Fibroblast of skin of abdomen (primary cell): ENCODE measurements at places on chromosomes 11 and 22.

GRCh38 chr11:133745791-133746190, 99.5 kb downstream of the SPATA19 start:
- DNase-seq = no peak

DNA sequence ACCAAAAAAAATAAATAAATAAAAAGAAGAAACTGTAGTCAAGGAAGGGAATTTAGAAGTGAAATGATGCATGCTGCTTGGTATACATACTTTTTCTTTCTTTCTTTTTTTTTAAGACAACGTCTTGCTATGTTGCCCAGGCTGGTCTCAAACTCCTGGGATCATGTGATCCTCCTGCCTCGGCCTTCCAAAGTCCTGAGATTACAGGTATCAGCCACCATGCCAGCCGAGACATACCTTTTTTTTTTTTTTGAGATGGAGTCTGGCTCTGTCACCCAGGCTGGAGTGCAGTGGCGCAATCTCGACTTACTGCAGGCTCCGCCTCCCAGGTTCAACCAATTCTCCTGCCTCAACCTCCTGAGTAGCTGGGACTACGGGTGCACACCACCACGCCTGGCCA, 21.7 kb upstream of the ARRB1 start:
- no peak for DNase-seq

DNA sequence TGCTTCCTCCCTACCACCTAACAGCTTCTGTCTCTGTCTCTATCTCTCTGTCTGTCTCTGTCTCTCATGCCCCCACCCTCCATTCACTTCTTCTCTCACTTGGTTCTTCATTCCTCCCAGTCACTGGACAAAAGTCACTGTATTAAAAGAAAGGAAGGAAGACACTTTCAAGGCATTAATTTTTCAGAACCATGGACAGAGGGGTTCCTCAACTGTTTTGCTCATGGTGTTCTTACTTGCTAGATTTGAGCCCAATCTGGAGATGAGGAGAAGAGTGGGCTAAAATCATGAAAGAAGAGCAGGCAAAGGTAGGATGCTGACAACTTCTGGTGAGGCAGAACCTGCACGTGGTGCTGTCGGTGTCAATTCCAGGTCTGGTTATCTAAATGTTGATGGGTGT, 116.7 kb upstream of the LARGE1 start:
- no peak for DNase-seq

GRCh38 chr11:69576069-69576782, 64.7 kb upstream of the CCND1 start:
- DNase-seq = no peak

GRCh38 chr22:39351689-39352214, 2.0 kb downstream of the SYNGR1 start:
- peak; percentile 37 for DNase-seq

DNA sequence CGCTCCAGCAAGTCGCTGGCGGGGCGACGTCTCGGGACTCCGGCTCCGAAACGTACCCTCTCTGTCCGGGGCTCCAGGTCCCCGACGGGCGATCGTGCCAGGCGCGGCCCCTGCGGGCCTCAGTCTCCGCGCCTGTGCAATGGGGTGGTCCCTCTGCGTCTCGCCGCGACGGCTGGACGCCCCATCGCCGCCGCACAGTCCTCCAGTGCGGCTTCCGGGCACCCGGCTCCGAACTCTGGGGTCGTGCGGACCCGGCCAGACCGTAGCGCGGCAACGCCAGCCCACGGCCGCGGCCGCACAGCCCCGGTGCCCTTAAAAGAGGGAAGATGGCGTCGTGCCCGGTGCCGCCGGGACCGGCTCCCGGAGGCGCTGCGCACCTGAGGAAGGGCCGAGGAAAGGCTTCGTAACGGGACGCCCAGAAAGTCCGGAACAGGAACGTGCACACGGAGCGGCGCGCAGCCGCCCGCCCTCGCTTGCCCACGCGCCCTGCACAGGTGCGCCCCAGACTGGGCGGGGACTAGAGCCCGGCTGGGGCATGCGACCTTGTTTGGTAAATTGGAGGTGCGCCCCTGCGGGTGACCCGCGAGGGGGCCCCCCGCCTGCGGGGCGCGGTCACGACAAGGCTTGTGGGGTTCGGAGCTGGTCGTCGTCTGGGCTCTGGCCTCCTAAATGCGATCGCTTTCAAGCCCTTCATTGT, 525 bp downstream of the BIK start:
- no peak for DNase-seq

DNA sequence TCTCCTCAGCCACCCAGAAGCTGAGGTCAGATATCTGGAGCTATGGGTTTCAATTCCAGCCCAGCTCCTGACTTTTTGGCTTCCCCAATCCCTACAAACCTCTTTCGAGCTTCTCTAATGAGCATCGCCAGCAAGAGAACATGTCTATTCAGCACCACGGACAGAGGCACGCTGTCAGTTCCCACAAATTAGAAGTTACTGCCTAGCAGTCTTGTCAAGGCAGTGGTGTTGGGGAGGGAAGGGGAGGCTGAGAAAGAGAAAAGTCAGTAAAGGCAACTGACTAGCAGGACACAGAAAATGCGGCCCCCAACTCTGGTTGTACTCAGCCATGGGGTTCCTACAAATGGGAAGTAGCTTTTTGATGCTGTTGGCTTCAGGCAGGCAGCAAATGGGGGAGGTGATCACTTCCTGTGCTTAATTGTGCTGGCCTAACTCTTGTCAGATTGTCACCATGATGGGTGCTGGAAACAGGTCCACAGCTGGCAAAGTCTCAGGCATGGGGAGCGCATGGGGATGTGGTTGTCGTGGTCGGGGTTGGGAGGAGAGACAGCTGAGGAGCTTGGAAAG, 205.9 kb downstream of the ST3GAL4 start:
- DNase-seq = peak; percentile 69

- DNase-seq = peak; percentile 31
Measured at GRCh38 chr11:62479631-62480201, 60.9 kb downstream of the SCGB1A1 start.

DNA sequence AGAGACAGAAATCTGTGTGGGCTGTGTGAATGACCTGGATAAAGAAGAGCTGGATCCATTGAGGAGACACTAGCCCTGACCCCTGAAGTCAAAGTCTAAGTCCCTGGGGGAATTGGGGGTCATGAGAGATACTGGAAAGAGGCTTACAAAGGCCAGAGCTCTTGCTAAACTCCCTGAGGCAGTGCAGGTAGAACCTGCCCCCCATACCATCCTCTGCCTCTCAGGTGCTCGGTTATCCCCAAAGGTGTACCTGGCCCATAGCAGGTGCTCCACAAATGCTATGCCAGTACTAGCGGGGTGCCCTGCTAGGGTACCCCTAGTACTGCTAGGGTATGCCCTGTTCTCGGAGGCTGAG, 19.1 kb upstream of the SCARF2 start:
- no peak for DNase-seq

GRCh38 chr22:30877662-30878515, 90.7 kb downstream of the MORC2 start:
- DNase-seq = no peak

- peak; percentile 48 for DNase-seq
Measured at GRCh38 chr11:44767421-44767820, 40.7 kb downstream of the TSPAN18 start.

- no peak for DNase-seq
Measured at GRCh38 chr11:38867338-38867737, 2269.3 kb upstream of the RAG2 start.

DNA sequence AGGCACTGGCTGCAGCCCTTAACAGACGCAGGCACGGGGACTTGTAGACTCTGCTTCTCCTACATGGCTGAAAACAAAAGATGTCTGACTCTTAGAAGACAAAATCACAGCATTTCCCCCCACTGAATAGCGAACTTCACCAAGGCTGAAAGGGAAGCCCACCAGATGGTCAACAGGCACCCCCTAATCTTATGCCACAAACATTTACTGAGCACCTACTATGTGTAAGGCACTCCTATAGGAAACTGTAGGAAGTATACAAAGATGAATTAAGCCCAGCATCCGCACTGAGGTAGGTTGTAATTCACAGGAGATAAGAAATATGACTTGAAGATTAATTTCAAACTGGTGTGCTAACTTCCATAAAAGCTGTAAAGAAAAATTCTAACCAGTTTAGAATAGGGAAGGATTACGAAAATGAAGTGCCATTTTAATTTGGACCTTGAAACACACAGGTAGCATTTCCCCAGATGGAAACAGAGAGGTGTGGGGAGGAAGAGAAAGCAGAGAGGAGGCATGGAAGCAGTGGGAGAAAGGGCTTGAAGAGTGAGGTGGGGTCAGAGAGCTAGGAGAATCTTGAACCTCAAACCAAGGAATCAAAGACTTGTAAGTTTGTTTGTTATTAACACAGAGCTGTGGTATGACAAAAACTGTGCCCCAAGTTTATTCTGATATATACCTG, 38.1 kb downstream of the NUMA1 start:
- no peak for DNase-seq

DNA sequence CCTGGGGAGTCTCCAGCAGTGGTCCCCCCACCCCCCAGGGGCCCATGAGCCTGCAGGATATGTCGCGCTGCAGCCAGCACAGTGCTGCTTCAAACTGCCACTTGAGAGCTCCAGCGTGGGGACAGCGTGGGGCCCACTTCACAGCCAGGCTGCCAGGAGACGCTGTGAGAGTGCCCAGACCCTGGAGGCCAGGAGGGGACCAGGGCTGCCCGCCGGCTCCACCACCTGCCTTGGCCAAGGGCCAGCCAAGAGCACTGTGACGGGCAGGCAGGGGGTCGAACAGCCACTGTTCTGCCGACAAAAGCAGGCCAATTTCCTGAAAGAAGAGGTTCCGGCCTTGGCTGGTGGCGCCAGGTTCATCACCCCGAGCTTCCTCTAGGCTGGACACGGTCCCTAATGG, 60.2 kb downstream of the FLRT1 start:
- no peak for DNase-seq

GRCh38 chr11:115530752-115531151, 26.5 kb upstream of the CADM1 start:
- DNase-seq = no peak

DNA sequence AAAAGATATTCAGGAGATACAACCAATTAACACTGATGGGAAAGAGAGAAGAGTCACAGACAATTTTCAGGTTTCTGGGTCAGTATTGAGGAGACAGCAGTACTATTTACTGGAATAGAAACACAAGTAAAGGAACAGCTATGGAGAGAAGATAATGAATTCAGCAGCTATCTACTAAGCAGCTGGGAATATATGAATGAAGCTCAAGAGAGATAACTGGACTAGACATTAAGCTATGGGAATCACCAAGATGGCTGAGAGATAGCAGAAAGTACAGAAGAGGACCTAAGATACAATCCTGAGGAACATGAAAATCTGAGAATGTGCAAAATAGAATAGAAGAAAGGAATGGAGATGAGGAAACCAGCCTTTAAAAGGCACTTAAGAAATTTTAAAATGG, 15.9 kb downstream of the ALG9 start:
- no peak for DNase-seq

GRCh38 chr11:85762226-85762625, 48.7 kb downstream of the SYTL2 start:
- DNase-seq = peak; percentile 15

DNA sequence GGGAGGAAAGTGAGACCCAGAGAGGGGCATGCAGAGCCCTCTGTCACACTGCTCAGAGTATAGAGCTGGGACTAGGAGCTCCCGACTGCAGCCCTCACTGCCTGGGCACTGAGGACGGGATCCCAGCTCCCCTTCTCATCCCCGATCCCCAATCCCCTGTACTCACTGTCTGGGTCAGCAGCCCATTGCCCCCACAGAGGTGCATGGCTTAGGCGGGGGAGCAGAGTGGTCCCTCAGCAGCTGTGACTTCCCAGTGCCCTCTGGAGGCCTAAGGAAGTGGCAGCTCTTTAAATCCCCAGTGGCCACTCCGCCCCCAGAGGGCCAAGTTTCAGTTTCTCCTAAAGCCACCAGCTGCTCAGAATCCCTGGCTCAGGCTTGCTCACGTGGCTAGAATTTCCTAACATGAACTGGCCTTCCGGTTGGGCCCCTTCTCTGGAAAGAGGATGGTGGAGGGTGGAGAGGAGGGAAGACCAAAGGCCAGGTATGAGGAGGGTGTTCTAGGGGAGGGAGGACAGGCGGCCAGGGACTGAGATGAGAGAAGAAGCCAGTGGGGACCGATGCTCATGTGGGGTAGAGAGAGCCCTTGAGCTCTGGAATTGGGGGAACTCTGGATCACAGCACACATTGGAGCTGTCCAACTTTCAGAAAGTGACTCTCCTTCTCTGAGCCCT, at the start of gene BATF2:
TSS of gene BATF2 (minus strand) at position 262 of the 671 bp plus-strand sequence. CDS start at position 205, 57 bp downstream.
- peak; percentile 61 for DNase-seq

DNA sequence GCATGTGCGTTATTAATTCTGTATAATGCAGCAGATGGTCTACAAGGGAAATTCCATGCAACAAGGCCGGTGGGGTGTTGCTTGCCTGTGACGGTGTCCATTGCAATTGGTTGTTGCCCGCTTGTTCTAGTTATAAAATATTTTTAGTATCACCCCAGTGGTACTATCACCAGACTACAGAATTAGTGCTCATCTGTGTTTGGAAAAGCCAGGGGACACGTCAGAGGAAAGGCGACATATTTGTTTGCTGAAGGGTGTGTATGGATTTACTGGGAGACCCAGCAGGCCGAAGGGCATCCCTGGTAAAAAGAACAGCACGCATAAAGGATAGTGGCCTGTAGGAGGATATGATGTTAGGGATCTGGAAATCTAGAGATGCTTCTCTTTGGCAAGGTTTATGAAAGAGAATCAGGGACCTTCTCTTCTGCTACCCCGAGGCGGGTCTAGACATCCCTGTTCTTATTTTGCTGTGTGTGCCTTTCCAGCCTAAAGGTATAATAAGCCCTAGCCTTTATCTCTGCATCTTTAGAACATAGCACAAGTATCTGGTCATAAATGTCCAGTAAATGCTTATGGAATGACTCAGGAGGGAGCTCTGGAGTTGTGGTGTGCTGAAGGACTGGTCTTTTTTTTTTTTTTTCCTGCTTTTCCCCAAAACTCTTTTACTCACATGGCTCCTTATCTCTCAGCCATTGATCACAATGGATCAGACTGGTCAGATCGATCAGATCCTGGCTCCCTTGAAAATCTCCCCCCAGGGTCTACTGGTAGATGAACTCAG, 90.9 kb downstream of the LDLRAD3 start:
- DNase-seq = peak; percentile 90

- DNase-seq = peak; percentile 51
Measured at GRCh38 chr11:126115816-126116331, 53.2 kb upstream of the CDON start.

- no peak for DNase-seq
Measured at GRCh38 chr22:30874431-30875370, 93.9 kb downstream of the MORC2 start.

DNA sequence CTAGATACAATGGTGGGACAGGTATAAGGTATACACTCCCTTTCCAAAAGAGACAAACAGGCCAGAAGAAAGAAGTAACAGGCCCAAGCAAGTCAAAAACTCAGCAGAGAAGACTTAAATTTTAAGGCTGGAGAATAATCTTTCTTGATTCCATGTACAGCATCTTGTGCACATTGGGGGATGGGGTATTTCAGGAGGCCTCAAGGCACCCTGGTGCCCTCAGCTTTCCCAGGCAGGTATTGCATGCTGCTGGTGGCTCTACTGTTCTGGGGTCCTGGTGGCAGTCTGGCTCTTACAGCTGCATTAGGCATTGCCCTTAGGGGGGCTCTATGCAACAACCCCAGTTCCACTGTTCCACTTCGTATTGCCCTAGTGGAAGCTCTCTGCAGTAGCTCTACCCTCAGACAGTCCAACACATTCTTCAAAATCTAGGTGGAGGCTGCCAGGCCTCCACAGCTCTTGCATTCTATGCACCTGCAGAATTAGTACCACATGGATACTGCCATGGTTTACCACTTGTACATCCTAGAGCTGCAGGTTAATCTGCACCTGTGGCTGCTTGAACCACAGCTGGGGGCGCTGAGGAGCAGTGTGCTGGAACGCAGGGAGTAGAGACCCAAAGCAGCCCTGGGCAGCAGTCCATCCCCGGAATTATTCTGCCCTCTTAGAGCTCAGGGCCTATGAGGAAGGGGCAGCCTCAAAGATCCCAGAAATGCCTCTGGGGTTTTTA, 4.2 kb upstream of the CTSC start:
- no peak for DNase-seq
